ENCODE measurements at places on chromosomes 2 and 18.
A peak's percentile ranks its signal among the peaks of the same experiment; 100 is the strongest.

GRCh38 chr2:186108470-186108869 is 369.9 kb downstream of the FSIP2 start:
- H3K4me1 ChIP-seq = no peaks in the 10 kb centered on the region
- no peak overlapping the region for H3K4me3 ChIP-seq
- DNase-seq = no peak
- no peaks in the 10 kb centered on the region for H3K27me3 ChIP-seq
- H3K36me3 ChIP-seq = no peaks in the 10 kb centered on the region

DNA sequence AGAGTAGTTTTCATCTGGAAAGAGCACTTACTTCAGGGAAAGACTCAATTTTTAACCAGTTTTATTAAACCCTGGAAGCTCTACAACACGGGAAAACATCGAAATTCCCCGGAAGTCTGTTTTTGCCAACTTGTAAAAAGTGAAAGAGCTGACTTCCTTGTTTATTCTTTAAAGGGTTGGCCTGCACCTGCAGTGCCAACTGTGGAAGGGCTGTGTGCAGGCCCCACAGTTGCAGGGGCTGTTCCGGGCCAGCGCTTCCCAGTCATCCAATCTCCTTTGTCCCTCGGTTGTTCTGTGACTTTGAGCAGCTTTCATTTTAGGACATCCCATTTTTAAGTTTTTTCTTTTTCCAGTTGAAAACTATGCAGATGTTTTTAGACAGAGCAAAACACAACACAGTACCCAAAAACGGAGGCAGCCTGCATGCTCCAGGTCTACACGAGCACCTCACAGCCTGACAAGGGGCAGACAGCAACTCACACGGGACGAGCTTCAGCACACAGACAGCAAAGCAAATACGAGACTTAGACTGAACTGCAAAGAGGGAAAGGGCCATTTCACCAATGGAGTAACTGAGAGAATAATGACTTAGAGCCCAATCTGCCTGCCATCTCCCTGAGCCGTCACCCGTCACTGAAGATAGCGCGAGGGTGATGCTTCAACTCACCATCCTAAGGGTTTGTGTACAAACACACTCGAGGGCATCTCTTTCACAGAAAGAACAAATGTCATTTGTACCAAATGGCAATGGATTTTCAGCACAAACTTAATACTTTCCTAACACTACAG is 70.6 kb downstream of the EMILIN2 start:
- H3K27ac ChIP-seq = no peak overlapping the region
- H3K36me3 ChIP-seq = no peaks in the 10 kb centered on the region
- H3K4me3 ChIP-seq = no peak overlapping the region
- H3K4me1 ChIP-seq = peaks cover 18% of the 10 kb centered on the region

GRCh38 chr18:67266246-67267237 is 250.0 kb downstream of the DSEL start:
- no peak overlapping the region for H3K27ac ChIP-seq
- no peaks in the 10 kb centered on the region for H3K4me1 ChIP-seq
- H3K27me3 ChIP-seq = no peaks in the 10 kb centered on the region
- DNase-seq = no peak
- no peak overlapping the region for H3K4me3 ChIP-seq

DNA sequence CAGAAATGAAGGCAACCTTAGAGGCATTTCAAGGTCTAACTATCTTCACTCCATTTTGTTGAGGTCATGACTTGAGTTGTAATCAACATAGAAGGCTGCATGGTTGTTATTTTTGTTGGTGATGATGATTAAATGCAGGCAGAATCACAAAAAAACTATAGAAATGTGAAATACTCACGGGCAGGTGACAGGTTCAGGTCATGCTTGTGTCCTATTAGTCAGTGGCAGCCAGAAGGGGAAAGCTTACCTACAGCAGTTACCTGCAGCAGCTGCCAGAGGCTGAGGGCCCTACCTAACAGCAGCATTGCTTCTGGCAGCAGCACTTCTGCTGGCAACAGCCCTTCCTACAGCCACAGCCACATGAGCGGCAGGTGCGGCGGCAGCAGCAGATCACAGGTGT is 394 bp downstream of the SCYGR3 start:
- H3K4me3 ChIP-seq = no peak overlapping the region
- DNase-seq = no peak
- no peak overlapping the region for H3K27ac ChIP-seq
- no peaks in the 10 kb centered on the region for H3K27me3 ChIP-seq
- H3K36me3 ChIP-seq = no peaks in the 10 kb centered on the region
- no peaks in the 10 kb centered on the region for H3K4me1 ChIP-seq

- H3K27me3 ChIP-seq = peaks cover 12% of the 10 kb centered on the region
- H3K27ac ChIP-seq = no peak overlapping the region
- H3K36me3 ChIP-seq = no peaks in the 10 kb centered on the region
- no peaks in the 10 kb centered on the region for H3K4me1 ChIP-seq
- no peak overlapping the region for H3K4me3 ChIP-seq
- peak; percentile 8 for DNase-seq
These were observed 13.0 kb downstream of the FABP1 start for GRCh38 chr2:88114889-88115288.

- no peaks in the 10 kb centered on the region for H3K36me3 ChIP-seq
- no peak overlapping the region for H3K4me3 ChIP-seq
- H3K27me3 ChIP-seq = no peaks in the 10 kb centered on the region
- peaks cover 6% of the 10 kb centered on the region for H3K4me1 ChIP-seq
- no peak for DNase-seq
These were observed 24.1 kb downstream of the TWIST2 start for GRCh38 chr2:238872026-238872425.

Data from left lung (tissue), 14 donors.